Ascending aorta (tissue), 2 donors: ENCODE measurements at places on chromosomes 2 and 18.

- no peaks in the 10 kb centered on the region for H3K27me3 ChIP-seq
- H3K4me1 ChIP-seq: no peaks in the 10 kb centered on the region
- no peak overlapping the region for H3K27ac ChIP-seq
- DNase-seq: no peak
- no peak overlapping the region for H3K4me3 ChIP-seq
These were observed 118.6 kb downstream of the LOXHD1 start for GRCh38 chr18:46538376-46538775.

DNA sequence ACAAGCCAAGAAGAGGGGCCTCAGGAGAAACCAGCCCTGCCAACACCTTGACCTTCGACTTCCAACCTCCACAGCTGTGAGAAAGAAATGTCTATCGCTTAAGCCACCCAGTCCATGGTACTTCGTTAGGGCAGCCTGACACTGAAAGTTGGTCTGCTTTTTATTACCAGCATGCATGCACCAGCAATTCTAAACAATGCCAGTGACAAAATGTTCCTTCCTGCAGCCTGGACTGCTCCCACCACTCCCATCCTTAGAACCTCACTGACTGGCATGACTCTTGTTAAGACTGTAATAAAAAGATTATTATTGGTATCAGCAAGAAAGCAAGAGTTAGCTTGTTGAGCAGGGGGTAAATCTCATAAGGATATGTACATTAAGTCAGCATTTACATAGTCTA, 33.6 kb downstream of the TMEM177 start:
- no peak for DNase-seq
- no peak overlapping the region for H3K27ac ChIP-seq
- no peaks in the 10 kb centered on the region for H3K27me3 ChIP-seq
- H3K36me3 ChIP-seq: no peaks in the 10 kb centered on the region

DNA sequence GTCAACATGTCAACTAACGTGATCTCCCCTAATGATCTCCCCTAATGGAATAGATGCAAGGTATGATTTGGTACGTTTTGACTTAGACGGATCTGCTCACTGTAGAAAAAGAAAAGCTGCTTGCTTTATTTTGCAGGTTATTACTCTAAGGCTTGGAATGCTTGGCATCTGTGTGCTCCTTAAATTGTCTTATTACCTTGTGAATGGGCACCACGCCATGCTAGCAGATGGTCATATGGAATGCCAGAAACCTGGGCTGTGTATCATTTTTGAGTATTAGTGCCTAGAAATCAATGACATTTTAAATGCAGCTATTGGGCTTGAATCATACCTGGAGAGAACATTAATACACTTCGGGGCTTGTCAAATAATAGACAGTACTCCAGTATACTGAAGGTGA, 16.5 kb upstream of the FIGN start:
- H3K27me3 ChIP-seq: no peaks in the 10 kb centered on the region
- no peak overlapping the region for H3K4me3 ChIP-seq
- DNase-seq: no peak

DNA sequence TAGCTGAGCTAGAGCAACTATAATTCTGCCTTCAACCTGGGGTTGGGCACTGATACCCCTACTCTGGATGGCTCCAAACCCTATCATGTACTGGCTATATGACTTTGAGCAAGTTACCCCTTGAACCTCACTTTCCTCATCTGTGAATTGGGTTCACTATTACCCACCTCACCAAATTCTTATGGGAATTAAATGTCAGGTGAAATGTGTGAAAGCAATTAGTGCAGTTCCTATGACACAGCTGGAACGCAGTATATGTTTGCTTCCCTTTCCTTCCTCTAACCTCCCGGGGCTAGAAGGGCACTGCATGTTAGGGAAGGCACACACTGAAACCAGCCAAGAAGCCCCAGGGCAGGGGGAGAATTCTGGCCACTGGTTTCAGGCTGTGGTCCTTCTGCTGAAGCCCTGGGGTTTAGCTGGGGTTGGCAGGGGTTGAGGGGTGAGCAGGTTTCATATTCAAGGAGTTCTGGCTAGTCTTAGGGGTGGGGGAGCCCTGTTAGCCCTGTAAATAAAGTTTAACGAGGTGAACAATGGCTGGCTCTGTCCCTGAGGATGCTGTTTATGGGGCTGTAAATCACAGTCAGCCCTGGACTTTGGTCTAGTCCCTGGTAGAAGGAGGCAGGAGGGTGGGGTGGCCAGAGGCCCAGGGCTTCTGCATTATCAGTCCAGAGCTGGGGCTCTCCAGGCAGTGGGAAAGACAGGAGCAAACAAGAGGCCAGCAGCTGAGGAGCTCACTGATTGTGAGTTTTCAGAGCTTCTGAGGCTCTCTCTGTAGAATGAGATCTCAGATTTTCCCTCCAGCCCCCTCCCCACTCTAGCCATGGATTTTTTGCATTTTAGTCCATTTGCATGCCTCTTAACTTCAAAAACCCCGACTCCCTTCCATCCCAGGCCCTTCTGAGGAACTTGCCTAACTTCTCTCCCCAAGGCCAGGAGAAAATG, 8.0 kb downstream of the PKDCC start:
- H3K36me3 ChIP-seq: peaks cover 50% of the 10 kb centered on the region
- no peak for DNase-seq
- peak overlapping the region; percentile 97 for H3K27ac ChIP-seq
- H3K27me3 ChIP-seq: no peaks in the 10 kb centered on the region
- H3K4me3 ChIP-seq: no peak overlapping the region

DNA sequence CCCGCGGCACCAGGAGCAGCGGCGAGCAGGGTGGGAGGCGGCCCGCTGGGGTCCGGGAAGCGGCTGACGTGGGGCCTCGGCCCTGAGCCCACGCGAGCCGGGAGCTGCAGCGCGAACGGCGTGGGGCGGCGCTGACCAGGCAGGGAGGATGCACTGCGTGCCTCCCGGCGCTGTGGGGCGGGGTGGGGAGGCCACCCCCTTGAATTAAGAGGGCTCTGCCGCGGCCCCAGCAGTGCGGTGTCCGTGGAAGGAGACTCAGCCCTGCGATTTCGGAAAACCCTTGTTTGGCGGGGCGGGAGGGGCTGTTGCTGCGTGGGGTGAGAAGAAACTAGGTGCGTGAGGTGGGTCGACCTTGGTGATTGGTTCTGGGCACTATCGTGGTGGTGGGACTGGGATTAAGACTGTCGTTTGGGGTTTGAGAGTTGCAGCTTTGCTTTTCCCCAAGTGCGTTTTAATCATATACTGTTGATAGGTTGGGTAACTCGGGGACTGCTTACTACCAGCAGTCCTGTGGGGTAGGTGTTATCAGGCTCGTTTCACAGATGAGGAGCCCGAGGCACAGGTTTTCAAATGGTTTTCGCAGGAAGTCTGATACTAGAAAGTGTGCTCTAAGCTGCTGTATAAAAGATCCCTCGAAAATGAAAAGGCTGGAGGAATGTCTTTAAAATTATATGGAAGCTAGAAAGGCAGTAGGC, 722 bp downstream of the ACSL3 start:
- H3K27ac ChIP-seq: peak overlapping the region; percentile 94
- no peaks in the 10 kb centered on the region for H3K36me3 ChIP-seq
- no peak for DNase-seq
- H3K4me1 ChIP-seq: no peaks in the 10 kb centered on the region

DNA sequence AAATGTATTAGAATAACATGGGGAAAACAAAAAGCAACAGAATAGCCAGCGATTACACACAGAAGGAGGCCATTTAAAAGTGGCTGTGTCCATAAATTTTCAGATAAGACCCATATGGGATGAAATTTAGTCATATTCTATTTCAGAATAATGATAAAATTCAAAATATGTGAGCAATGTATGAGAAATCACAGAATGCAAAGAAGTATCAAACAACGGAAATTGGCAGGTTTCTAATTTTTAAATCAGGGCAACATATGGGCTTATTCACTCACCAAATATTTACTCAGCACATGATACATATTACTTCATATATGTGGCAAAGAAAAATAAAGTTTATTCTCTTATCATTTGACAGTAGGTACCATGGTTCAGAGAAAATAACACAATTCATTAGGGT, 208.5 kb downstream of the GRB14 start:
- no peak overlapping the region for H3K4me3 ChIP-seq
- H3K27ac ChIP-seq: no peak overlapping the region
- H3K4me1 ChIP-seq: no peaks in the 10 kb centered on the region
- H3K36me3 ChIP-seq: no peaks in the 10 kb centered on the region

DNA sequence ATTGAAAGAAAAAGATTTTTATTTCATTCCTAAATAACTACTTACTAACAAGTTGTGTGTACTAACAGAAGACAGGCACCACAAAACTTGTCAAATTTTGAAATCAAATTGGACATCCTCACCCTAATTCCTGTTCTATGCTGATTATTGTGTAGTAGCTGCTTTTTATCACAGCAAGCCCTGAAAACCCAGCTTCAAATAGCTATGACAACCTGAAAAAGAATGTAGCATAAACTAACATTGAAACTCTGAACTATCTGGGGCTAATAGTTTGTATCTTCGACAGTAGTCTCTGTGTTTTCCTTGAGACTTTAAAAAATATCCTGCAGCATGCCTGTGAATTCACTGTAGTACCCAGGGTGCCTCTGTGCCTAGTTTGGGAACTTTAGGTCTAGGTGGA, 122.6 kb downstream of the WDPCP start:
- H3K4me1 ChIP-seq: no peaks in the 10 kb centered on the region
- H3K36me3 ChIP-seq: peaks cover 12% of the 10 kb centered on the region
- no peak for DNase-seq
- no peaks in the 10 kb centered on the region for H3K27me3 ChIP-seq
- H3K27ac ChIP-seq: no peak overlapping the region

DNA sequence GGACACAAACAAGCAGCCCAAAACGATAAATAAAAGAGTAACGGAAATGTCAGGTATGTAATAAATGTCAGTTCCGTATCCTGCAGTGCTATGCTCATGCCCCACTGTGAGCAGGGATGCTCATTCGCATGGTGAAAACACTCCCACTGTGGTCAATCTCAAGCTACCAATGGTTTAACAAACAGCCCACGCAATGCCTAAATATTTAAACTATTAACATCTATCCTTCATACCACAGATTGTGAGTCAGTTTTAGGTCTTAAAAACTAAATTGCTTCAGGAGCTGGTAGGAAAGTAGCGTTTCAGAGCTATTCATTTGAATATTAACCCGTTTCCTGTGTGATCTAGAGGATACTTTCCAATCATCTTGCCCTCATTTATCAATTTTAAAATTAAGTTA, 207.4 kb downstream of the TCF4 start:
- H3K36me3 ChIP-seq: no peaks in the 10 kb centered on the region
- H3K27me3 ChIP-seq: no peaks in the 10 kb centered on the region
- H3K27ac ChIP-seq: no peak overlapping the region
- DNase-seq: no peak

DNA sequence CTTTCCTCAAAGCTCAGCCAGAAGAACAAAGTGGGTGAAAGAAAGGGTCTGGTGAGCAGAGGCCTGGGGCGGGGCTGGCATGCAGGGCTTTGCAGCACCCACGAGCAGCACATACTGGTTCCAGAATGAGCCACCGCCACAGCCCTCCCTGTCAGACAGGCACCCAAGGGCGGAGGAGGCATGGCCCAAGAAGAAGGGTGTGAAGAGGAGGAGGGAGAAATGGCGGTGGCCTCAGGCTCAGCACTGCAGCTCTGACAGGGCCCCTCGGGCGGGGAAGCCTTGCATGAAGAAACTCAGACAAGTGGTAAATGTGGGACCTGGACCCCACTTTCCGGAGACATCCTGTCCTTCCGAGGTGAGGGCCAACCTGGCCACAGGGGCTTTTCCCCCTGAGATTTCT, 15.7 kb downstream of the FAM228A start:
- H3K27ac ChIP-seq: no peak overlapping the region
- H3K27me3 ChIP-seq: no peaks in the 10 kb centered on the region
- H3K4me3 ChIP-seq: no peak overlapping the region
- no peaks in the 10 kb centered on the region for H3K4me1 ChIP-seq
- no peaks in the 10 kb centered on the region for H3K36me3 ChIP-seq

DNA sequence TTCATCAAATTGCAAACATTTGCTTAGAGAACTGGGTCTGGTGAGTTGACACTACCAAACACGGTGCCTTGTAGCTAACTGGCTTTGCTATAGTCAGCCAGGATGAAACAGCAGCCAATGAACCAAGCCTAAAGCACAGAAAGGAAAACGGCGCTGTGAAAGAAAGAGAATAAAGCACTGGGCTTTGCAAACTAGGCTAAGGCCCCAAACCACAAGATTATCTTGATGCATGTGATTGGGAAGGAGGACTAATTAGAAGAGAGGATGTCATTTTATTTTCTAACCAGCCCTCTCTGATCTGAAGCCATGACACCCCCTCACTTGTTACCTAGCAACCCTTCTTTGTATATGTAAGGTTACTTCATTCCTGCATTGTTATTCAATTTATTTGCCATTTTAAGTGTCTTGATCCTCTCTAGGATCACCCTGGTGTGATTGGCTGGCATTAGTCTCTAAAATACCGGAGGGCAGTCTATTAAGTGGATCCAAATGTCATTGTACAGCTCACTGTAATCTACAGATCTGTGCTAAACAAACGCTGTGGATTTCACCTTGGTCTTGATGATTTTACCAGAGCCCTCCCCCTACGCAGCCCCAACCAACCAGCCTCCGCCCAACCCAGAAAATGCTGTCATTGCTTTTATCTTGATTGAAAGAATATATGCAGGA, 395.4 kb upstream of the ACVR2A start:
- H3K4me1 ChIP-seq: no peaks in the 10 kb centered on the region
- no peaks in the 10 kb centered on the region for H3K36me3 ChIP-seq
- no peak for DNase-seq
- H3K4me3 ChIP-seq: no peak overlapping the region

GRCh38 chr2:128512379-128513115, 193.9 kb upstream of the HS6ST1 start:
- H3K36me3 ChIP-seq: no peaks in the 10 kb centered on the region
- no peak overlapping the region for H3K4me3 ChIP-seq
- no peaks in the 10 kb centered on the region for H3K27me3 ChIP-seq
- H3K4me1 ChIP-seq: no peaks in the 10 kb centered on the region
- no peak overlapping the region for H3K27ac ChIP-seq

- H3K36me3 ChIP-seq: peaks cover 33% of the 10 kb centered on the region
- no peak overlapping the region for H3K27ac ChIP-seq
- no peaks in the 10 kb centered on the region for H3K4me1 ChIP-seq
- no peak for DNase-seq
- no peak overlapping the region for H3K4me3 ChIP-seq
These were observed 35.5 kb upstream of the CYP27A1 start for GRCh38 chr2:218746470-218746795.

DNA sequence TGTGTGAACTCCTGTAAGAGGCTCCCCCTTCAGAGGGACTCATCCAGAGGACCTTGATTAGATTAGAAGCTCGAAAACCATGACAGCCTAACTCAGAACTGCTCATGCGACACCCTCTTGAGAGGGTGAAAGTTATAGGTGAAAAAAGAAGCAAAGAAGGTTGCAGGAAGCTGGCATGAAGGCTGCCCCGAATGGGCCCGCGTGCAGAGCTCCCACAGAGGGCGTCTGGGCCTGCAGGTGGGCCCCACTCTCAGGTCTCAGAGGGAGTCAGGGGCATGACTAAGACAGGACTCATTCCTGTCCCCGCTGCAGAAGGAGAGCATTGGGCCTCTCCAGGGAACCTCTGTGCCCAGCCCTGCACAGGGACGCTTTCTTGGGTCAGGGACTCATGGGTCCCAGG, 235.4 kb downstream of the EIPR1 start:
- no peak for DNase-seq
- no peak overlapping the region for H3K4me3 ChIP-seq
- no peaks in the 10 kb centered on the region for H3K27me3 ChIP-seq
- no peak overlapping the region for H3K27ac ChIP-seq
- H3K4me1 ChIP-seq: no peaks in the 10 kb centered on the region
